ENCODE measurements at places on chromosomes 5 and 9.
A peak's percentile ranks its signal among the peaks of the same experiment; 100 is the strongest.

- DNase-seq = no peak
These were observed 223.0 kb upstream of the NUDT12 start for GRCh38 chr5:103785569-103785968.

- DNase-seq = no peak
These were observed 66.0 kb downstream of the GNAQ start for GRCh38 chr9:77965445-77966123.

DNA sequence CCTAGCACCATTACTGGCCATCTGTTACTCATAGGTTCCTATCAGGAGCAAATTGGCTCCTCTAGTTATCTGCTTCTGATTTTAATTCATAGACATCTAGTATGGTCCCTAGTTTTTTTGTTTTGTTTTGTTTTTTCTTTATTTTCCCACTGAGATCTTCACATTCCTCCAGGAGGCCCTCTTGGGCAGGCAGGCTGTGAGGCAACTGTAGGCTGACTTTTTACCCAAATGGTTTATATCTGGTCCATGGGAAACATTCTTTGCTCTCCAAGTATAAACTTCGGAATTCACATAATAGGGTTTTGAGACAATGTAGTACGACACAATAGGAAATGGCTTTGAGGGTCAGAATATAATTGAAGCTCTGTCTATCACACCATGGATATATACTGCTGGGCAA, 250.9 kb upstream of the DAB2 start:
- DNase-seq = no peak

DNA sequence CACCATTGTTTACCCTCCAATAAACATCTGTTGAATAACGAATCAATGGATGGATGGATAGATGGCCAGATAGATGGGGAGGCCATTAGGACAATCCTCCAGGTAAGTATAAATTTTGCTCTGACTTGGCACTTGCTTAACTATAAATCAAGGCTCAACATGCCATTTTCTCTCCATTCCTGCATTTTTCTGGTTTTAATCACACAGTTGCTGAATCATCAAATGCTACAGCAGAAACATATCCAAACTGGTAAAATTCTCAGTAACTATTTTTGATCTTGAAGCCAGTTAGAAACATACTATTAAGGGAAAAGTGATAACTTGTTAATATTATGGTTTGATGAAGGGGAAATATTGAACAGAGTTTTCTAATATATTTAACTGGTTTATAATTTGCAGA, 71.5 kb upstream of the MTAP start:
- no peak for DNase-seq

- DNase-seq = peak; percentile 4
These were observed 20.4 kb upstream of the ZNF354B start for GRCh38 chr5:178839319-178839704.

DNA sequence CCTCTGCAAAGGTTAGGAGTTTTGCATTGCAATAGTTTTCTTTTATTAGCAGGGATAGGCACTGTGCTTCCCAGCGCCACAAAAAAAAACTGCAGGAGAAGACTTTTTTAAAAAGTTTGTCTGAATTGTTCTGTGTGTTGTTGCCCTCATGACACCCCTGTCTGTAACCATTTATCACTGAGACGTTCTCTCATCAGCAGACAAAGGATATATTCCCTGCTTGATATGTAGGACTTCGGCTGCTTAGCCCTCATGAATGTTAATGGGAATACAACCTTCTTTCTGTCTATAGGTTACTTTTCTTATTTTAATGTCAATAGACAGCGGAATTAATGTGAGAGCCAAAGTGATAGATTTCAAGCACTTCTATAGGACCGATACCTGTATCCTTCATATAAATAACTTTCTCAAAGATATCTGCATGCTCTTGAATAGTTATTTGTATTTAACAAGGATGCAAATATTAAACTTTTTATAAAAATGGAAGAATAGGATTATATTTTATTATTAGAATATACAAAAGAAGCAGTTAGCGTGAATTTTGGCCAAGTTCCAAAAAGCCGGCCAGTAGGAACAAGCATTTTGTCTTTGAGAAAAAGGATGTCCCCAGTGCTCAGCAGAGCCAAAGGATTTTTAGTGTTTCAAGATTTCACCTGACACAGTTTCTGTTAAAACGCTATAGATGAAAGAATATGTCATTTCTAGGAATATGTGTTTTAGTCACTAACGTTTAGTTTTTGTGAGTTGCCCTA, 1.5 kb upstream of the LYSMD3 start:
- DNase-seq = no peak

DNA sequence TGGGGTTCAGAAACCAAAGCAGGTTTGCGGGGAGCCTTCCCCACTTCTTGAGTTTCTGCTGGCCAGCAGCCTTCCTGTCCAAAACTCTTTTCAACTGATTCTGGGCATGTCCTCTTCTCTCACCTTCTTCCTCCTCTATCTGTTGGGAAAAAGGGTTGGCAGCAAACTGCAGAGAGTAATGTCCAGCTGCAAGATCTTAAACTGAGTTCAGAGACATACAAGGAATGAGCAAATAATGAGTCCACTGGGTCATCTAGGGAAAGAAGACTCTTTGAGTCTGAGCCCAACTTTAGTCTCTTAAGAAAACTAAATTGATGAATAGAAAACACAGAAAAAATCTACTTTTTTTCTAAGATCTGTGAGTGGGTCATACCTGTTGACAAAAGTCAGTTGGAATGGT, 16.5 kb downstream of the ANKDD1B start:
- DNase-seq = no peak

DNA sequence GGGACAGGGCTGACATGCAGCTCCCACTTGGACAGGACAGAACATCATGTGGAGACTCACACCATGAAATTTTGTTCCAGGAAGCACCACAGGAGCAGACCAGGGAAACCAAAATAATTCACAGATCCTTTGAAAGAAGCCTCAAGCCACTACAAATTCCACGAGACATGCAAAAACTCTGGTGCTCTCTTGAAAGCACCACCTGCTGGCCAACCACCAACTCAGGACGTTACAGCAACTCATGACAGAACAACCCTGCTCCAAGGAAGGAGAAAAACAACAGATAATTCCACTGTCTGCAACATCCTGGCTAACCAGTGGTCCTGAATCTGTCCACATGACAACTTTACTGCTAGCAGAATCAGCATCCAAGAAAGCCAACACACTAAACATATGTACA, 516.0 kb downstream of the SPATA31D1 start:
- no peak for DNase-seq

- DNase-seq = no peak
These were observed 9.7 kb downstream of the SCAI start for GRCh38 chr9:125133403-125134329.

DNA sequence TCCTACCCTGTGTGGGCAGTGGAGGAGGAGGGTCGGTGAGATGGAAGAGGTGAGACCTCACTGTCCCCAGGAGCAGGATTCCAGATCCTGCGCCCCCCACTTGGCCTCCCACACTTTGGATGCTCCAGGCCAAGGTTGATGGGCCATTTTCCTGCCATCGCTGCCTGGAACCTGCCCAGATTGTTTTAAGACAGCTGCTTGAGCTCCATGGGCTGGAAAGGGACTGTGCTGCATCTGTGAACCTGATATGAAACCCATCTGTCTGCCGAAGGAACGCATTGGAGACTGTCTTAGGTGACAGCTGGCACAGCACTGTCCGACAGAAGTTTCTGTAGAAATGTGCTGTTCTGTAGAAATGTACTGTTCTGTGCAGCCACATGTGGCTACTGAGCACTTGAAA, 72.7 kb upstream of the SLC25A48 start:
- no peak for DNase-seq

DNA sequence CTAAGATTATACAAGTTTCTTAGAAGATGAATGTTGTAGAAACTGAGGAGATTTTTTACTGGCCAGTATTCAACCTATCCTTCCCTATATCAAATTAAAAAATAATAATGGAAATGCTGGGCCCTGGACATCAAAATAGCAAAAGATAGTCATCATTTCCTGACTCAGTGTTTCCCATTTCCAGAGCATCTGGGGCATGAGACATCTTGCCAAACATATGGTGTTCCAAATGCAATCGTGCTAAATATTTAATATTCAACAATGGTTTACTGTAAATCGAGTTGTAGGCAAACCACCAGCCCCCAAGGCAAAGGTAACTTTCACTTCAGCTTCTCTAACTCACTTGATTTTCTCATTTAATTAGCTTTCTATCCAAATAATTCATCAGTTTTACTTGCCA, 152.9 kb downstream of the FRMD3 start:
- no peak for DNase-seq

Measured in NCI-H2227 treated with DMSO at 0.1 percent for 48 hours (cell line).